Activated CD4-positive, alpha-beta memory T cell treated with anti-CD3 and anti-CD28 coated beads, Interleukin-2, amount 10 ng/mL, durations not matched to agents 7 days and 5 days (primary cell): ENCODE measurements at places on chromosomes 16 and 17. TPM values are rescaled to one million over a fixed set of nuclear protein-coding genes. Genes with fewer than 3 reads are reported as not detected.

GRCh38 chr16:58498341-58499091 is 1.4 kb upstream of the NDRG4 start:
- H3K4me3 ChIP-seq: no peak overlapping the region
- peaks cover 22% of the 10 kb centered on the region for H3K4me1 ChIP-seq
- no peaks in the 10 kb centered on the region for H3K36me3 ChIP-seq
- no peak for DNase-seq
- peaks cover 1% of the 10 kb centered on the region for H3K27me3 ChIP-seq

DNA sequence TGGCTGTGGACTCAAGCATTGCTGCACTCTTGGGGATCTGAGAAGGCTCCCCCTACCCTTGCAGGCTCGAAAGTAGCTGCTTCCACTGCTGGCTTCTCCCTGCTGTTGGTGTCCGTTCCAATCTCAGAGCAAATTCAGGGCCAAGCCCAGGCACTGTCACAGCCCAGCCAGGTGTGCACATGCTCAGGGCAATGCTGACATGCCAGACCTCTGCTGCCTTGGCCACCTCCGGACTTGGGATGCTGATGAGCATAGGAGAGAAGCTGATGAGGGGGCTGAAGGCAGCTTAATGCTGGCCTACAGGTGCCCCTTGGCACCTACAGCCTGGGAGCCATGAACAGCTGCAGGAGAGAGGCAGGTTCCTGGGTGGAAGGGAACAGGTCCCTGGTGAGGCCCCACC is 273.7 kb upstream of the KCNJ16 start:
- H3K36me3 ChIP-seq: no peaks in the 10 kb centered on the region
- H3K27me3 ChIP-seq: no peaks in the 10 kb centered on the region
- H3K4me3 ChIP-seq: no peak overlapping the region
- no peak for DNase-seq
- H3K4me1 ChIP-seq: no peaks in the 10 kb centered on the region
- H3K27ac ChIP-seq: no peak overlapping the region

DNA sequence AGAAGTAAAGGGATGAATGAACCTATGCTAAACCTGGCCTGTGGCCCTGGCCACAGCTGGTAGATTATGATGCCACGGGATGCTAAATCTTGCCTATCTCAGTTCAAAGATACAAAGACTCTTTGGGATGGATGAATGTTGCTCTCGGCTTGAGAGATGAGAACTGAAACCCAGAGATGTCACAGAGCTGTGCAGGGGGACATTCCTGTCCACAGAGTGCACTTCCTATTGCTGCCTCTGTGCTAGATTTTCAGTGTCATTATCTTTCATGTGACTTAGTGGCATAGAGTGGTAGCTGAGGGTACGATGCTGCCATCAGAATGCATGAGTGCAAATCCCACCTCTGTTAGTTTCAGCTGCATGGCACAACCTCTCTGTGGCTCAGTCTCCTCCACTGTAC is 2.3 kb upstream of the MT1M start:
- H3K4me1 ChIP-seq: peaks cover 21% of the 10 kb centered on the region
- DNase-seq: no peak
- H3K4me3 ChIP-seq: no peak overlapping the region
- H3K27ac ChIP-seq: no peak overlapping the region

DNA sequence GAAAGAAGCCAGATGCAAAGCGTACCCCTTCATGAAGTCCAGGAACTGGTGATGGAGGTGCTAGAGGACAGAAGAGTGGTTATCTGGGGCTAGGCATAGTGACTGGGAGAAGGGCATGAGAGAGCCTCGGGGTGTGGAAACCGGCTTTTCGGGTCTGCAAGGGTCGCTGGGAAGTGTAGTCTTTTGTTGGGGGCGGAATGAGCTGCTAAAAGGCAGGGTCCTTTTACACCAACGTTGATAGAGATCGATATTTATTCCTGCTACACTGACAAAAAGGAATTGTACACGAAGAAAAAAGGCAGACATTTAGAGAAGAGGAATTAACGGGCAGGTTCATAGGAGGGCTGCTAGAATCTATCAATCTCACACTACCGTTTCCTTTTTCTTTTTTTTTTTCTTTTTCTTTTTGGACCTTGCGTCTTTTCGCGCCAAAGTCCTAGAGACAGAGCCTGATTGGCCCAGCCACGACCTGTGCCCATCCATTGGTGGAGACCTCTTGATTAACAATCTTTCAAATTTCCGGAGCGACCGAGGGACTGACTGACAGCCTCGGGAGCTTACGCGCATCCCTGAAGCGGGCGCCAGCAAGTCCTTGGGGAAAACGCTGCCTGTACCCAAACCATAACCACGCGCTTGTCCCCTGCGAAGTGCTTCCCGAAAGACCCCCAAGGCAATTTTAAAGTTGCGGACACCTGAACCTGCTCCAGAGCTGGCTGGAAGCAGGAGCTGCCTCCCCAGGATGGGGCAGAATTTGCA is 27.7 kb upstream of the DHRS7B start:
- peak overlapping the region; percentile 87 for H3K4me3 ChIP-seq
- peak overlapping the region; percentile 86 for H3K27ac ChIP-seq
- no peaks in the 10 kb centered on the region for H3K36me3 ChIP-seq

GRCh38 chr16:974611-975261 is 4.0 kb upstream of the LMF1 start:
- H3K4me1 ChIP-seq: peaks cover 11% of the 10 kb centered on the region
- H3K36me3 ChIP-seq: no peaks in the 10 kb centered on the region
- H3K27ac ChIP-seq: no peak overlapping the region

- H3K27me3 ChIP-seq: no peaks in the 10 kb centered on the region
- no peaks in the 10 kb centered on the region for H3K36me3 ChIP-seq
- H3K4me3 ChIP-seq: peak overlapping the region; percentile 59
- DNase-seq: peak; percentile 49
- H3K4me1 ChIP-seq: peaks cover 81% of the 10 kb centered on the region
- H3K27ac ChIP-seq: peak overlapping the region; percentile 95
Observed at GRCh38 chr17:47704116-47704515, 10.2 kb downstream of the TBKBP1 start.

SDR42E1 gene
- 5.9 TPM for total RNA-seq

KRT28 gene
- total RNA-seq: not detected

DNA sequence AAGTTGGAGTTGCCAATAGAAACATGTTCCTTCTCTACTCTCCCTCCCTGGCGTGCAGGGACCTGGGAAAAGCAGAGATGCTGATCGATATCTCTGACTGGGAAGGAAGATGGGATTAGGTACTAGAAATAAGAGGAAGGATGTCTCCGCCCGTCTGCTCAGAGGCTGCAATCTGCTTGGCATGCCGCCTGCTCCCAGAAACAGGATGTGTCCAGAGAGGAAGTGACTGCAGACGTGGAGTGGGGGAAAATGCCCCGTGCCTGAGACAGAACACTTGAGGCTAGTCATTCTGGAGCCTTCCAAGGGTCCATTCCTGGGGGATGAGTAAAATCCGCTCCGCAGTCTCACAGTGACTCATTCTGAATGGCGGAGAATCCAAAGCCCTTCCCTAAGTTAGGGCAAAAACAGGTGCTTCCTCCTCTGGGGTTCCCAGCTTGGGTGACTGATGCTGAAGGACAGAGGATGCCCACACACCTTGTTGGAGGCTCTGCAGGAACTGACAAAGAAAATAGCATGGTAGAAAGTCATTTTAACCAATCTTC is 45.0 kb upstream of the SMURF2 start:
- no peaks in the 10 kb centered on the region for H3K36me3 ChIP-seq
- H3K27ac ChIP-seq: peak overlapping the region; percentile 57
- no peak for DNase-seq
- no peaks in the 10 kb centered on the region for H3K27me3 ChIP-seq
- no peak overlapping the region for H3K4me3 ChIP-seq
